NCI-H226 (cell line): ENCODE measurements at places on chromosomes 3 and 15.

DNA sequence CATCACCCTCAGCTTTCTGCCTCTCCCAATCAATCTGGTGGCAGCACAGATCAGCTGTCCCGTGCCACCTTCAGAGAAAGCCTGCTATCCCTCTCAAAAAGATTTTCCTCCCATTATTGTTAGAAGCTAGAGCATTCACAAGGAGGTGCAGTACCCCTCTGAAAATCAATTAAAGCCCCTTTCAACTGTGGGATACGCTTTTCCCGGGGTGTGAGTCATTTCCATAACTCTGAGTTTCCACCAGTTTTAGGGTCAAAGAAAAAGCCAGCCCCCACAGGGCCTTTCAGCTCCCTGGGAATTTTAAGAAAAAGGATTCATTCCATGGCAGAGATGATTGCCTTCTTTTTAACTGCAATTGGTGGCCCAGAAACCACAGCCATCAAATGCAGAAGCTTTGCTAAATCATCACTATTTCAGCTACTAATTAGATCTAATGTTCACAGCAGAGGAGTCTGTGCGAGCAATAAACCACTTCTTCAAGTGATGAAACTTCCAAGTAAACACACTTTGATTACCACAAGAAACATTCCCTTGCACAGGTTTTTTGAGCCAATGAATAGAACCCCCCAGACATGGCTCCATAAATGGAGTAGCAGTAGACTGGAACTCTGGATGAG, 270.0 kb upstream of the TPRG1 start:
- no peak for DNase-seq

- DNase-seq, result peak; percentile 57
These were observed 37.3 kb upstream of the RFTN1 start for GRCh38 chr3:16550676-16551341.

GRCh38 chr3:148759430-148759829, 61.7 kb downstream of the AGTR1 start:
- no peak for DNase-seq

GRCh38 chr3:58018892-58019742, 10.9 kb downstream of the FLNB start:
- DNase-seq, result no peak

DNA sequence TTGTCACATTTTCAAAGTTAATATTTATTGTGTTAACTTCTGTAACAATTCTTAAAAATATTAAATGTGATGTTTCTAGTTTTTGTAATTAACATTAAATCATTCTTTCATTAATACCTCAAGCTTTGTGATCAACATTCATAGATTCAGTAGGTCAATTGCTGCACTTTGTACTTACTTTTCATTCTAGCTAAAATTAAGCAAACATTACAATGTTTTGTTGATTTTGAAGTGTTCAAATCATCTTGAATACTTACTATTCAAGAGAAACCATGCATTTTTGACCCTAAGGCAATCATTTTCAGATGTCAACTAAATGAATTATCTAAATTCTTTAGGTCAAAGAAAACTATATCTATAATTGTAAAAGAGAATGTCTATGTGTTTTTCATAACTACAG, 933.1 kb downstream of the NAALADL2 start:
- no peak for DNase-seq

DNA sequence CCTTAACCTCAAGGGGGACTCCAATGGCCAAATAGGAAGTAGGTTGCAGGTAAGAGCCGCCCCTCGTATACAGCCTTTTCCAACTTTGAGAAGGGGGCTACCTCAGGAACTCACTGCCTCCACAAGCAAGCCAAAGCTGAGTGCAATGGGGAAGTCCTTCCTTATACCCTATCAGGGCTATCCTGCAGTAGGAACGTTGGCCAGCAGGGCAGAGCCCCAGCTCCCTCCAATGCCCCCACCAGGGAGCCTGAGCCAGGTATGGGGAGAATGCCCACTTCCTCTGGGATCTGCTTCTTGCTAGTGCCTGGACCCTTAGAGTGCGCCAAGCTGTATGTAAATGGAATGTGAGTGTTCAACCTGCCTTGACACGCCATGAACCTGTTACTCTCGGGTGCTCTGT, 16.3 kb downstream of the CACNA2D2 start:
- no peak for DNase-seq

DNA sequence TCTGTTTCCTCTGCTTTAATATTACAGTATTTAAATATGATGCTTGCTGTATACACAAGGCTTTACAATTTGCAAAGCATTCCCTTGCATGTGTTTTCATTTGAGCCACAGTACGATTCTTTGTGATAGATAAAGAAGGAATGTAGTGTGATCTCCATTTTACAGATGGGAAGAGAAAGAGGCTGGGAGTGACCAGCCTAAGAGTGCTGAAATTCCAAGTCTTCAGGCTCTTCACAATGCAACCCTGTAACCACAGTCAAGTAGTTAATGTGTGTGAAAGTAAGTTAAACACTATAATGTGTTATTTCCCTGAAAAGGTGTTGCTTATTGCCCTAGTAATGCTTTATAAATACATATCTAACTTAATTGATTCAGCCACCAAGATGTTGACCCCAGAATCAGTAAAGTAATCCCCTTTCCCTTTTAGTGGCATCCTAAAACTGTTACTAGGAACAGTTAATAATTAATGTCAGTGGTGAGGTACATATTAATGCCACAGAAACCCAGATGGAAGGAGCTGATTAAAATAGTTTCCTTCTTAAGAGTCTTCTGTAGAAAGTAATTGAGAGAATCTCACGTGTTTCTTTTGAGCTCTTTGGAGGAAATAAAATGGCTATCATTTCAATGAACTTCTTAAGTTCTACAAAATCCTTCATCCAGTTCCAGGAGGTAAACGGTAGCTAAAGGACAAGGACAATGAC, 110.4 kb downstream of the IL12A start:
- no peak for DNase-seq

DNA sequence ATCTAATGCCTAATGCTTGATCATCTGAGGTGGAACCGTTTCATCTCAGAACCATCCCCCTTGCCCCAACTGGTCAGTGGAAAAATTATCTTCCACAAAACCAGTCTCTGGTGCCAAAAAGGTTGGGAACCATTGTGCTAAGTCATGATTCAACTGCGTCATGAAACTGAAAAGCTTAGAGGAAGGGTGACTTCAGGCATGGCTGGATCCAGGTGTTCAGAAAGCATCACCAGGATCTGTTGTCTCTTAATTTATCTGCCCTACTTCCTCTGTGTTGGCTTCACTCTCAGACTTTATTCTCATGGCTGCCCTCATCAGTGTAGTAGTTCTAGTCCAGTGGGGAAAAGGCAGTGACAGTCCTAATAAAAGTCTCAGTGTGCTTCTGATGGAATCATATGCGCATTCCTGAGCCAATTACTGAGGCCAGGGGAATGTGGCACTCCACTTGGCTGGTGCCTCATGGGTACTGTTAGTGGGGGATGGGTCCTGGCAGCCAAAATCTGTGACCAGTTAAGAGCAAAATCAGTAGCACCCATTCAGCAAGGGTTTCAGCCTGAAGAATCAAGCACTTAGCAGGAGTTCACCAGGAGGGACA, 110.3 kb downstream of the WNT5A start:
- DNase-seq, result no peak

DNA sequence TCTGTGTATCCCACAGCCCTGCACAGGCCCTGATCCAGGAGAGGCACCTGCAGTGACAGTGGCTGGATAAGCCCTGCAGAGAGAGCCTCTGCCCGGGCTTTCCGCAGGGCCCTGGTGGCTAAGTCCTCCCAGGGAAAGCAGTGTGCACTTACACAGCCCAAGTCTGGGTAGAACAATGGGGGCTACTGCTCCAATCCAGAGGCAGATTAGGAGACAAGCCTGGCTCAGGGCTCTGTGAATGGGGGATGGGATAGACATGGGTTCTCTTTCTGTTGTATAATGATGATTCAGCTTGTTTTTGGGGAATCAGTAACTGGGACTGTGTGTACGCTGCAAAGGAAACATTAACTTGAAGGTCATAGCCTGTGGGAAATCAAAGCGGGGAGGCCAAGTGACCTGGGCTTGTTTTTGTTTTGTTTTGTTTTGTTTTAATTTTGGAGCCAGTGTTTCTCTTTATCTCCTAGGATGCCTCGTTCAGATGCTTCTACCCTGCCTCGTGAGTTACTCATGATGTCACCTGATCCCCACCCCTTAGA, 4.1 kb upstream of the ALDH1L1 start:
- no peak for DNase-seq

GRCh38 chr3:114435386-114436115, 141.7 kb downstream of the TIGIT start:
- no peak for DNase-seq

DNA sequence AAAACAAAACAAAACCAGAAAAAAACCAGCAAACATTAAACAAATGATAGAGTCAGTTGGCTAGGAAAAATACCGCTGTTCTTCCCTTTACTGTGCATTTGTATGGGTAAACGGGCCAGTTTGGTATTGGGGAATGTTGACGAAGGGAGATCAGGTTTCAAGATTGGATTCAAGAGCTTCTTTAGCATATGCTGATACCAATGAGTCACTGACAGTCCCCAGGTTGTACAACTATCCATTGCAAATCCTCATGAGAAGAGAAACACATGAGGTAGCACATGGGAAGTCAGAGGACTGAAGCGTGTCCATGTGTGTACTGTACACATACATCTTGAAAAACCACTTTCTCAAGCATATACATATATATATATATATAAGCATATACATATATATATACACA, 25.6 kb downstream of the TIGIT start:
- no peak for DNase-seq

DNA sequence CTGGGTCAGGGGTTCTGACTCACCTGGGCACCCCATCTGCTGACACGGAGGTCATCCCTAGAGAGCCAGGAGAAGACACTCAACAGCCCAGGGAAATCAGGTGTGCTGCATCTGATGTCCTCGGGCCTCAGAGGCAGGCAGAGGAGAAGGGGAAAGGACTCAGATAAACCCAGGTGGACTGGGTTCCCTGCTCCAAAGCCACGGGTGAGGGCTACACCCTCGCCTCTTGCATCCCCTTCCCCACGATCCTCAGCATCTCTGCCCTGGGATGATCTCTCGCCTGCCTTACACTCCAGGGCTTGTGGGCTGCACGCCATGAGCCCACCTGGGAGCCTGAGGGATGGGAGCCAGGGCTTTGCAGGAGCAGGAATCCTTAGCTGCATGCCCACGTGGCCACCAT, 8.2 kb upstream of the DUSP7 start:
- no peak for DNase-seq

- no peak for DNase-seq
These were observed 111.4 kb upstream of the TOPAZ1 start for GRCh38 chr3:44130249-44130648.

DNA sequence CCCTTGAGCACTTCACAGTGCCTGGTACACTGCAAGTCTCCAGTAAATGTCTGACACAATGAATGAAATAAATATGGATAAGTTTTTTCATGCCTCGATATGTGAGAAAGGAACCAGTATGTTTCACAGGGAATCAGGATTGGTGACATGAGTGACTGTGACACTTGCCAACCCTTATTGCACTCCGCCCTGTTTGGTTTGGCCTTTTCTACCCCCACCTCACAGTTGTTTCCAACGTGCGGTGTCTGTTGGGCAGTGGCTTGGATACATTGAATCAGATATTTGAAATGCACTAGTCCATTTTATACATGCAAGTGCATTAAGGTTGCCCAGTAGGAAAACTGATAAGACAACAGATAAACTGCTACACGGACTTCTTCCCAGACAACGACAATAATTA, 2.0 kb downstream of the NPHP3 start:
- DNase-seq, result no peak

- DNase-seq, result peak; percentile 65
These were observed 45.6 kb upstream of the TFRC start for GRCh38 chr3:196127308-196128040.

DNA sequence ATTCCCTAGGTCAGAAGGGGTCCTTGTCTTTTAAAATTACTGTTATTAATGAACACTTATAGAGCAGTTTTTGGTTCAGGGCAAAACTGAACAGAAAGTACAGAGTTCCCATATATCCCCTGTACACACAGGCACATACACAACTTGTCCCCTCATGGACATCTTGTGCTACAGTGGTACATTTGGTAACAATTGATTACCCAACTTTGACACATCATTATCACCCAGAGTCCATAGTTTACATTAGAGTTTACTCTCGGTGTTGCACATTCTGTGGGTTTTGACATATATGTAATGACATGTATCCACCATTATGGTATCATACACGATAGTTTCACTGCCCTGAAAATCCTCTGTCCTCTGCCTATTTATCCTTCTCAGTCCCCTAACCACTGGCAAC, 984 bp upstream of the EDC3 start:
- no peak for DNase-seq

- DNase-seq, result peak; percentile 79
These were observed 70.1 kb upstream of the SGO1 start for GRCh38 chr3:20256144-20256543.

DNA sequence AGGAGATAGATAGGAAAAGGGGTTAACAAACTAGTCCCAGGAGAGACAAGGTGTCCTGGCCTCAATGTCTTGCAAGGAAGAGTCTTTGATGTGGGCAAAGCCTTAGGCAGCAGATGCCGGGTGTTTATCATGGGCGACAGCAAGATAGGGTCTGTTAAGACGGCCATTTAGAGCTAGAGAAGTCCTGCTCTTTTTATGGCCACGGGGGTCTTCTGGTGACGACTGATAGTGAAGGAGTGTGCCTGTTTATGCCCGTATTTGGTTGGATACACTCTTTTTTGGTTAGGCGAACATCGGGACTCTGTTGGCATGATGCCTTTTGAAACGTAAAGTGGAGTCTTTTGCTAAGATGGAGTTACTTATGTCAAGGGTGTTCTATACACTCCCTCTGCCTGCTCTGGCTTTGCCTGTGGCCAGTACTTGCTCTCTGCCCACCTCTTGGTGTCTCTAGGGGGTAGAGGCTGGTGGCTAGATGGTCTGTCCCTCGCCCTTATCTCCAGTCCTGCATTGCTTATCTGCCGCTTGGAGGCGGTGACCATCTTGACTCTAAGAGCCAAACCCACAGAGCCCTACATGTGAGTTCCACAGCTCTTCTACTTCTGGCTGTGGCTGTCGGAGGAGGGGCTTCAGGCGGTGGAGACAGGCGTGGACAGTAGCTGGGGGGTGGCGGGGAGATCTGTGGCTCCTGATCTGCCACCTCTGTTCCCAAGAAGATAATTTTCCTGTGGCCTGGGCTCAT, 55.8 kb upstream of the ZBTB38 start:
- no peak for DNase-seq

GRCh38 chr3:54714035-54714434, 213.8 kb downstream of the LRTM1 start:
- no peak for DNase-seq

- DNase-seq, result peak; percentile 33
These were observed 181.1 kb downstream of the PLCL2 start for GRCh38 chr3:17065881-17066280.

DNA sequence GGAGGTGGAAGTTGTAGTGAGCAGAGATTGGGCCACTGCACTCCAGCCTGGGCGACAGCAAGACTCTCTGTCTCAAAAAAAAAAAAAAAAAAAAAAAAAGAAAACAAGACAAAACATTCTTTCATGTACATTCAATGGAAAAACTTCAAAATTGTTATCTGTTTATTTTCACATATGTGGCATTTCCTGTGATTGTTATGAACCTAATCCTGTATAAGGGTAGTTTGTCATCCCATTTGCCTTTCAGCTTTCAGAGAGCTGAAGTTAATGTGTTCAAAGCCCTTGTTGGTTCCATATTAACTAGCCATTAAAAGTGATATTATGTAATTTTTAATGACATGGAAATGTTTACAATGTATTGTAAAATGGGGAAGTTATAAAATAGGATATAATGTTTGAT, 17.3 kb upstream of the NCK1 start:
- DNase-seq, result no peak

- no peak for DNase-seq
These were observed 57.7 kb downstream of the MESD start for GRCh38 chr15:80931721-80932512.
